ENCODE measurements at places on chromosomes 5 and 9.

DNA sequence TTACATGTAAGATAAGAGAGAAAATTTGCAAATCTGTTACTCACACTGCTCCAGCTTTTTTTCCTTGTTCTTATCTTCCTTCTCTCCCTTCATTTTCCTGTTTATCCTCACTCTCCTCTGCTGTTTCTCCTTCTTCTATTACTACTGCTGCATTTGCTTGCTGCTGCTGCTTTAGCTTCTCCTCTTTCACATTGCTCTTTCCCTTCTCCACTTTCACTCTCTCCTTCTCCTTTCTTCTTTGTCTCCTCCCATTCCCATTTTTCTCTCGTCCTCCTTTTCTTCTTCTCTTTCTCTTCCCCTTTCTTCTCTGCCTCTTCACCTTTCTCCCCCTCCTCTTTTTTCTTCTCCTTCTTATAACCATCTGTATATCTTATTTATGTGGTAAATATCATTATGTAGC, 288.6 kb downstream of the CDH9 start:
- no peak for DNase-seq

DNA sequence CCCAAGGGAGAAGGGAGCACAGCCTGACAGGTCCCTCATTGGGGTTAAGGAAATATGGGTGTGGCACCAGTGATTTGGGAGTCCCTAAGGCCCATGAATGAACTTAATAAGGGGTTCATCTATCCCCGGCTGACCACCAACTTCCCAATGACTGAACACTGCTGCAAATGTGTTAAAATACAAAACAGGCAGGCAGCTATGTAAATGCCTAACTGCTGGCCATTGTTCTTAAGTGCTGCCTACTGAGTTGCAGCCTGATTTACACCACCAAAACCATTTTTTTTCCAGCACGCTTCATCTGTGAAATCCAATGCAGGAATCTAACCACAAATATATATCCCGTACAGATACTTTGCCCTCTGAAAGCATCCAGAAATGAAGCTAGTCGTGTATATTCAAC, 478.5 kb downstream of the PTPRD start:
- no peak for DNase-seq

GRCh38 chr5:112492291-112492690, 73.2 kb upstream of the EPB41L4A start:
- peak; percentile 44 for DNase-seq

DNA sequence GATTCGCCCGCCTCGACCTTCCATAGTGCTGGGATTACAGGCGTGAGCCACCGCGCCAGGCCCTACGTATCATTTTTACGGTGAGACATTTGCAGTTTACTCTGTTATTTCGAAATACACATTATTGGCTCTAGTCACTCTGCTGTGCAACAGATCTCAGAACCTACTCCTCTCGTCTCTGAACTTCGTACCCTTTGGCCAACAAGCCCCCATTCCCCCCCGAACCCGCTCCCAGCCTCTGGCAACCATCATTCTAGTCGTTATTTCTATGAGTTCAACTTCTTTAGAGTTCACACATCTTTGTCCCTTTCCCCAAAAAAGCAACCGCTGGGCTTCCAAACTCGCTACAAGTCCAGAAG, 735 bp downstream of the PTGR1 start:
- DNase-seq: peak; percentile 0

- DNase-seq: no peak
These were observed 98.4 kb downstream of the PHF2 start for GRCh38 chr9:93674580-93675335.

- DNase-seq: no peak
These were observed 122.6 kb upstream of the BASP1 start for GRCh38 chr5:17094830-17095229.

- DNase-seq: no peak
These were observed at the start of gene BASP1 for GRCh38 chr5:17217493-17218352. Gene BASP1 (plus strand): TSS chr5:17217631. CDS start chr5:17275217, 57,586 bp downstream.

DNA sequence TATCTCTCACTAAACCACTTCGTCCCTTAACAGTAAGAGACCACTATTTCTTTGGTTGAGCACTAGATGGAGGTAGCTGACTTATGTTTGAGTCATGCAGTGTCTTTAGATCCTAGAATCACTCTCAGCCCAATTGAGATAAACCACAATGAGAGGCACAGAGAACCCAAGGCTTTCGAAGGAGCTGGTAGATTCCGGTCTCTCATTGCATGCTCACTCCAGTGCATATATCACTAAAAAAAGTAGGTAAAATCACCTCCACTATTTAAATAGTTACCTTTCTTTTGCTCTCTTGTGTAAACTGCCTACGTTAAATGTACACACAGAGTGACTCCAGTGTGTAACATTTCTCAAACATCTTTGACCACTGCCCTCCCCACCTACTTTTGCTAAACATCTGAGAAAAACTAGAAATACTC, 27.6 kb downstream of the ACTL7A start:
- no peak for DNase-seq

- no peak for DNase-seq
These were observed 32.5 kb downstream of the S1PR3 start for GRCh38 chr9:89023740-89024139.

DNA sequence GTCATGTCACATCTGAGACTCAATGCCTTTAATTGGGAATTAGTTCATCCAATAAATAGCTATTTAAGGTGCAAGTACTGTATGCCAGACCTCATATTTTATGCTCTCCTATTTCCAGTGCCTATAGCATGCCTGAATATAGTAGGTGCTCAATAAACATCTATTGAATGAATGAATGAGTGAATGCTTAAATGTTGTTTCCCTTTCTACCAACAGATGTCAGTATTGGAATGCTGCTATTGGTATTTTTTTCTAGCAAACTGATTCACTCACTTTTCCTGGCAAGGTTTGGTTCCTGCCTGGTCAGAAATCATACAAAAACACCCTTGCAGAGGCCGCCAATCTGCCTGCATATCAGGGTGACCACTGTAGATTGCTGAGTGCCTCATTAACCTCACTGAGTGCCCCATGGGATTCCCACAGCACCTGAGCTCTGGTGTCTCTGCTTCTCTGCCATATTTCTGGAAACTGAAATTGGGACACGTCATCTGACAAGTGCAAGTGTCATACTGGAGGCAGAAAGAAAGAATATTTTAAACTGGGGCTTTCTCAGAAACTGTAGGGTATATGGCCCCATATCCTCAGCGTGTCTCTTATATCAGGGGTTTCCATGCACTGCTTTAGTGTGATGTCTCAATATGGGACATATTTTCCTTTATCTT, 359.7 kb downstream of the TRIM32 start:
- peak; percentile 34 for DNase-seq

DNA sequence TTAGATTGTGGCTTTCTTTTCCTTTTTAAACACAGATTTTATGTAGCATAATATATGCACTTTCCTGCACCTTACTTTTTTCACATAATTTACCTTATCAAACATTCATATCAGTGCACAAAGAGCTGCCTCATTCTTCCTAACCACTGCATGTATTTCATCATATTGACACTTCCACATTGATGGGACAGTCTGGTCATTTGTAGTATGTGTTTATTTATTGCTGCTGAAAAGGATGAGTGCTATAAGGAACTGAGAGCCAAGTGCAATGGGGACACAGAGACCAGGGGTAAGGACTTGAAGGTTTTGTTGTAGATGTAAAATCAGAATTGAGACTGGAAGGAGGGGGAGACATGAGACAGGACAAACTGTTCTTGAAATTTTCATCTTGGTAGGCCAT, 193.8 kb downstream of the SMARCA2 start:
- no peak for DNase-seq

- DNase-seq: peak; percentile 58
These were observed 470.3 kb upstream of the WWC1 start for GRCh38 chr5:167821151-167821550.

DNA sequence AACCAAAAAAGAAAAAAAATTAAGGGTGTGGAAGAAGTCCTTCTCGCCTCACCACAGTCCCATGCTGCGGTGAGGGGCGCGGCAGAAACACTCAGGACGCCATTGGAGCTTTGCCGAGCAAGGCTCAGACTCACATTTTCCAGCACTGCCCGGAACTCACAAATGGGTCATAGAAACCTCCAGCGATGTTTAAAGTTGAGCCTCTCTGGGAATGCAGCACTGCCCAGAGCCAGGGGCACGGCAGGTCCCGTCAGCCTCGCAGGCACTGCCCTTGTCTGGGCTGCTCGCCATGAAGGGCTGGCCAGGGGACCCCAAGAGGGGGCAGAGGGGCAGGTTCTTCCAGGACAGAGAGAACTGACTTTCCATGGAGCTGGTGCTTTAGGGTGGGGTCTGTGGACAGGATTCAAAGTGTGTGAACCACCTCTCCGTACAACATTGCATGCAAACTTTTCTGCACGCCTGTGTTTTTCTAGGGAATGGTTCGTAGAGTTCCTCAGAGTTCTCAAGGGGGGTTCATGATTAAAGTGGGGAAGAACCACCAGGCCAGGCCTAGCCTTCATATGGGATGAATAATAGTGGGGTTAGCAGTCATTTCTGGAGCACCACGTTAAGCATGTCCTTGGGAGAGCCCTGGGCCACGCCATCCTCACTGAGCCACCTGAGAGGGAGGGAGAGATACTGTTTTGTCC, 38.4 kb downstream of the PRRX2 start:
- no peak for DNase-seq

DNA sequence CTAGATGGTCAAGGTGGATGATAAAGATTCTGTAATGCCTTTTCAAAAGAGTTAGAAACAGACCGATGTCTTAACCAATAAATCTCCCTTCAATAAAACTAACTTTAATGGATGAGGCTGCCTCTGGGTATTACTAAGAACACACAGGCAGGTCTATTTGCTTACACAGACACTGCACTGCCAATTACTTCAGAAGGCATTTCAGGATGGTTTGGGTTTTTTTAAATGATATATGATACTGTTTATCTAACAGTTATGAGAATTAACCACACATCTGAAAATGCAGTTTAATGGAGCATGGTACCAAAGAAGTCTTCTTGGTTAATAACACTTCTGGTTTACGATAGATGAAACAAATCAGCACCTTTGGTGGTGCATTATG, 367.9 kb upstream of the GRAMD2B start:
- no peak for DNase-seq
